Kidney (tissue), 22 donors: ENCODE measurements at places on chromosomes 4 and X. TPM values are rescaled to one million over a fixed set of nuclear protein-coding genes. Genes with fewer than 3 reads are reported as not detected.

DNA sequence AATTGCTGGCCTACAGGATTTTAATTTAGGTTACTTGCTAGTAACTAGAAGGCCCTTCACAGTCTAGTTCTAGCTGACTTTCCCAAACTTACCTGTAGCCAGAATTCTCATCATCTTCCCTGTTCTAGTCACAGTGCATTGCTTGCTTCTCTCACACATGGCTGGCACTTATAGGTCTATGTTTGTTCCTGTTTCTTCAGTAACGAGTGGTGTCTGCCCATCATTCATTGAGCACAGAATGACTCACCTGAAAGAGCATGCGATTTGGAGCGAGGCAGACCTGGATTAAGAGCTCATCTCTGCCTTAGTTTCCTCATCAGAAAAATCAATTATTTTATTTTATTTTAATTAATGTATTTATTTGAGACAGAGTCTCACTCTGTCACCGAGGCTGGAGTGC is 201.7 kb upstream of the ANK2 start:
- no peaks in the 10 kb centered on the region for H3K27me3 ChIP-seq
- no peaks in the 10 kb centered on the region for H3K36me3 ChIP-seq
- DNase-seq, result no peak
- H3K27ac ChIP-seq, result no peak overlapping the region

Gene TMSB15C
- total RNA-seq, result 1.5 TPM

- no peak for DNase-seq
- no peaks in the 10 kb centered on the region for H3K36me3 ChIP-seq
- H3K4me3 ChIP-seq, result no peak overlapping the region
- no peaks in the 10 kb centered on the region for H3K4me1 ChIP-seq
- no peaks in the 10 kb centered on the region for H3K27me3 ChIP-seq
These were observed 9.6 kb upstream of the MRPL1 start for GRCh38 chr4:77852892-77853495.

- peaks cover 7% of the 10 kb centered on the region for H3K27me3 ChIP-seq
- DNase-seq, result no peak
- H3K27ac ChIP-seq, result no peak overlapping the region
- peaks cover 3% of the 10 kb centered on the region for H3K36me3 ChIP-seq
These were observed 41.7 kb upstream of the CITED1 start for GRCh38 chrX:72347366-72347765.

GRCh38 chrX:98289726-98290125 is 1406.0 kb downstream of the RPA4 start:
- H3K27ac ChIP-seq, result no peak overlapping the region
- no peaks in the 10 kb centered on the region for H3K4me1 ChIP-seq
- no peak overlapping the region for H3K4me3 ChIP-seq
- H3K27me3 ChIP-seq, result no peaks in the 10 kb centered on the region
- DNase-seq, result no peak

Gene CFI
- total RNA-seq, result 248 TPM

Gene GAGE12J
- total RNA-seq, result not detected

DNA sequence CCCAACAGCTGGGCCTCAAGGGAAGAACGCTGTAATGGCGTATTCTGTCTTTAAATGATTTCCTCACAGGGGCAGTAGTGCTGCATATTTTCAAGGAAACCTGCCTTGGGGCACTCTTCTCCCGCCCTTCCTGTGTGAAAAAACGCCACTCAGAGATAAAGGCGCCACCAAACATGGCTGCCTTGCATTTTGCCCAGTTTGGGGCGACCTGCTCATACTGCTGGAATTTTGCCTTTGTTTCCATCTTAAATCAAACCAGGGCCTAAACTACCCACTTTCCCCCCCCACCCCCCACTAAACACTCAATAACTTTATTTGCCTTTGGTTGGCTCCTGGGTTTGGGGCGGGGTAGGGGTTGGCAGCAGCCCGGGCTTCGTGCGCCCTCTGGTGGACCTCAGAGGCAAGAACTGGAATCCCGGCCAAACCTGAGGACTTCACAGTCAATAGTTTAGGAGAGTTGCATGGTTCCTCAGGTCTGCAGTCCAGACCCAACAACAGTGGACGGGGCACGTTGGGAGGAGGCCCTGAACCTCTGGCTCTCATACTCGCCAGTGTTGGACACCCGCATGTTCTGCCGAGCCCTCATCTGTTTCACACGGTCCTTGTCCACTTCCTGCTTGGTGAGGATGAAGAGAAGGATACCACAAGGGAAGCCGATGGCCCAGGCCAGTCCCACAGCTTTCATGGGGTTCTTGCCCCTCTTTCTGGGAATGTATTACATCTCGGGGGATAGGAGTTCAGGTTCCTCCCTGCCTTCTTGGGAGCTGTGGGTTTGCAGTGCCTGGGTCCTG is 220.1 kb upstream of the STK26 start:
- no peak overlapping the region for H3K27ac ChIP-seq
- H3K4me1 ChIP-seq, result no peaks in the 10 kb centered on the region
- H3K36me3 ChIP-seq, result no peaks in the 10 kb centered on the region

GRCh38 chr4:11532138-11532537 is 103.4 kb upstream of the HS3ST1 start:
- H3K27ac ChIP-seq, result no peak overlapping the region
- no peaks in the 10 kb centered on the region for H3K36me3 ChIP-seq
- no peaks in the 10 kb centered on the region for H3K4me1 ChIP-seq
- no peak for DNase-seq
- no peaks in the 10 kb centered on the region for H3K27me3 ChIP-seq

- H3K36me3 ChIP-seq, result no peaks in the 10 kb centered on the region
- H3K4me3 ChIP-seq, result no peak overlapping the region
- no peak overlapping the region for H3K27ac ChIP-seq
- H3K27me3 ChIP-seq, result no peaks in the 10 kb centered on the region
- no peaks in the 10 kb centered on the region for H3K4me1 ChIP-seq
- DNase-seq, result no peak
These were observed 160.2 kb upstream of the FGF13 start for GRCh38 chrX:138871739-138872138.

DNA sequence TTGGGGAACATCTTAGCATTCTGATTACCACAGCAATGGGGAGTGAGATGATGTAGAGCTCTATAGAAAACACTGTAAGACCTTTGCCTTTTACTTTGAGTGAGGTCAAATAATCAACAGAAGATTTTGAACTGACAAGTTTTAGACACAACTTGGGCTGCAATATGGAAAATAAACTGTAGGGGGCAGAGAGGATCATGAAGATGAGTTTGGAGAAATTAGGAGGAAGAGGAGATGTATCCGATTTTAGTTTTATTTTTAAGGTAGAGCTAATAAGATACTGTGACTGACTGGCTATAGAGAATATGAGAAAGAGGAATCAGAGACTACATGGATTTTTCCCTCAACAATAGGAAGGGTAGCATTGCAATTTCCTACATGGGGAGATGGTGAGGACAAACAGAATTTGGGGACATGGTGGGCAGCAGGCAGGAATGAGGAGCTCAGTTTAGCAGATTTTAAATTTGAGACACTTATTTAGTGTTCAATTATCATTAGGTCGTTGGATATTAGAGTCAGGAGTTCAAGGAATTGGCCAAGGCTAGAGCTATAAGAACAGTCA is 563.1 kb downstream of the INPP4B start:
- no peak for DNase-seq
- H3K36me3 ChIP-seq, result no peaks in the 10 kb centered on the region
- no peaks in the 10 kb centered on the region for H3K4me1 ChIP-seq
- no peaks in the 10 kb centered on the region for H3K27me3 ChIP-seq
- no peak overlapping the region for H3K27ac ChIP-seq
- no peak overlapping the region for H3K4me3 ChIP-seq

Gene GIMD1
- total RNA-seq, result not detected

GRCh38 chrX:117641913-117642656 is 474.5 kb downstream of the KLHL13 start:
- no peaks in the 10 kb centered on the region for H3K27me3 ChIP-seq
- H3K4me1 ChIP-seq, result no peaks in the 10 kb centered on the region
- no peak overlapping the region for H3K4me3 ChIP-seq
- H3K36me3 ChIP-seq, result no peaks in the 10 kb centered on the region
- H3K27ac ChIP-seq, result no peak overlapping the region

- no peak for DNase-seq
- no peaks in the 10 kb centered on the region for H3K27me3 ChIP-seq
- H3K4me3 ChIP-seq, result no peak overlapping the region
- no peak overlapping the region for H3K27ac ChIP-seq
- H3K36me3 ChIP-seq, result no peaks in the 10 kb centered on the region
These were observed 313.0 kb upstream of the SLC7A11 start for GRCh38 chr4:138555108-138555507.

- H3K36me3 ChIP-seq, result no peaks in the 10 kb centered on the region
- H3K4me3 ChIP-seq, result no peak overlapping the region
- H3K4me1 ChIP-seq, result no peaks in the 10 kb centered on the region
- H3K27ac ChIP-seq, result no peak overlapping the region
These were observed 24.1 kb upstream of the COQ2 start for GRCh38 chr4:83308672-83309071.

- no peaks in the 10 kb centered on the region for H3K27me3 ChIP-seq
- no peaks in the 10 kb centered on the region for H3K36me3 ChIP-seq
- no peak overlapping the region for H3K4me3 ChIP-seq
- DNase-seq, result no peak
- no peak overlapping the region for H3K27ac ChIP-seq
These were observed 15.6 kb downstream of the RBM41 start for GRCh38 chrX:107102980-107103379.

Gene DNAAF6
- total RNA-seq, result not detected

Gene NXF3
- total RNA-seq, result 1.8 TPM

Gene POLN
- 3.8 TPM for total RNA-seq

Gene ABCG2
- total RNA-seq, result 4.7 TPM

Gene PALLD
- 120 TPM for total RNA-seq

- H3K36me3 ChIP-seq, result no peaks in the 10 kb centered on the region
- H3K4me3 ChIP-seq, result no peak overlapping the region
- H3K4me1 ChIP-seq, result no peaks in the 10 kb centered on the region
- H3K27me3 ChIP-seq, result no peaks in the 10 kb centered on the region
- H3K27ac ChIP-seq, result no peak overlapping the region
These were observed 55.2 kb downstream of the TRMT44 start for GRCh38 chr4:8495803-8496202.

- H3K4me3 ChIP-seq, result no peak overlapping the region
- H3K36me3 ChIP-seq, result no peaks in the 10 kb centered on the region
- no peak overlapping the region for H3K27ac ChIP-seq
- H3K4me1 ChIP-seq, result no peaks in the 10 kb centered on the region
- no peak for DNase-seq
These were observed 624.8 kb upstream of the ADGRL3 start for GRCh38 chr4:60575336-60575735.

GRCh38 chr4:95549246-95550114 is 707 bp upstream of the UNC5C start:
- peak overlapping the region; percentile 70 for H3K4me3 ChIP-seq
- no peaks in the 10 kb centered on the region for H3K27me3 ChIP-seq
- no peaks in the 10 kb centered on the region for H3K36me3 ChIP-seq
- peak; percentile 93 for DNase-seq
- H3K4me1 ChIP-seq, result peaks cover 7% of the 10 kb centered on the region

GRCh38 chr4:19478791-19479190 is 772.9 kb upstream of the SLIT2 start:
- H3K36me3 ChIP-seq, result no peaks in the 10 kb centered on the region
- H3K27me3 ChIP-seq, result no peaks in the 10 kb centered on the region

- no peaks in the 10 kb centered on the region for H3K36me3 ChIP-seq
- H3K4me1 ChIP-seq, result no peaks in the 10 kb centered on the region
- no peak overlapping the region for H3K27ac ChIP-seq
- no peak overlapping the region for H3K4me3 ChIP-seq
- no peak for DNase-seq
These were observed 2.3 kb upstream of the HTATSF1 start for GRCh38 chrX:136495043-136495442.

GRCh38 chr4:10590896-10591295 is 93.7 kb downstream of the CLNK start:
- no peak overlapping the region for H3K27ac ChIP-seq
- no peaks in the 10 kb centered on the region for H3K27me3 ChIP-seq
- H3K4me1 ChIP-seq, result no peaks in the 10 kb centered on the region
- no peak overlapping the region for H3K4me3 ChIP-seq

- no peaks in the 10 kb centered on the region for H3K4me1 ChIP-seq
- H3K27me3 ChIP-seq, result no peaks in the 10 kb centered on the region
These were observed 176.1 kb upstream of the MAGEB16 start for GRCh38 chrX:35622040-35622439.

DNA sequence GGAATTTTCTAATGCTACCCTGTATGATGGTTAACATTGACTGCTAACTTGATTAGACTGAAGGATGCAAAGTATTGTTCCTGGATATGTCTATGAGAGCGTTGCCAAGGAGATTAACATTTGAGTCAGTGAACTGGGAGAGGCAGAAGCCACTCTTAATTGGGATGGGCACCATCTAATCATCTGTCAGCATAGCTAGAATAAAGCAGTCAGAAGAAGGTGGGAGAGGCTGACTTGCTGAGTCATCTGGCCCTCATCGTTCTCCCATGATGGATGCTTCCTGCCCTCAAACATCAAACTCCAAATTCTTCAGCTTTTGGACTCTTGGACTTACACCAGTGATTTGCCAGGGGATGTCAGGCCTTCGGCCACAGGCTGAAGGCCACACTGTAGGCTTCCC is 878.5 kb downstream of the PCDH7 start:
- no peak for DNase-seq
- no peak overlapping the region for H3K27ac ChIP-seq
- H3K27me3 ChIP-seq, result no peaks in the 10 kb centered on the region

Gene FABP2
- not detected for total RNA-seq

Gene ZNF711
- total RNA-seq, result 4.7 TPM

Gene UGT2B17
- total RNA-seq, result 0.38 TPM

DNA sequence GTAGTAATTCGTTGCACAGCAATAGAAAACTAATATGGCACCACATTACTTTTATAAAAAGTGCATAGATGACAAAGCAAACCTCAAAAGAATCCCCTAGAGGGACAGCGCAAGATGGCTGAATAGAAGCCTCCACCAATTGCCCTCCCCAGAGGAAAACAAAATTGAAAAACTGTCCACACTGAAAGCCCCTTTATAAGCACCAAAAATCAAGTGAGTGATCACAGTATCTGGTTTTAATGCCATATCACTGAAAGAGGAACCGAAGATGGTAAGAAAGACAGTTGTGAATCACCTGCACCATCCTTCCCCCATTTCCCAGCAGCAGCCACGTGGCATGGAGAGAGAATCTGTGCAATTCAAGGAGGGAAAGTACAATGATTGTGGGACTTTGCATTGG is 522.2 kb downstream of the GLUD2 start:
- H3K27me3 ChIP-seq, result no peaks in the 10 kb centered on the region
- H3K27ac ChIP-seq, result no peak overlapping the region
- H3K4me3 ChIP-seq, result no peak overlapping the region

Gene PGM2
- 30.7 TPM for total RNA-seq

GRCh38 chrX:58025979-58026378 is 115.7 kb upstream of the ZXDA start:
- H3K27ac ChIP-seq, result no peak overlapping the region
- no peaks in the 10 kb centered on the region for H3K36me3 ChIP-seq
- no peaks in the 10 kb centered on the region for H3K27me3 ChIP-seq
- no peak for DNase-seq
